Activated CD8-positive, alpha-beta memory T cell treated with anti-CD3 and anti-CD28 coated beads for 4 hours (primary cell): ENCODE measurements at places on chromosomes 12 and 14.

- no peak for DNase-seq
These were observed 40.7 kb downstream of the STK38L start for GRCh38 chr12:27284751-27285150.

DNA sequence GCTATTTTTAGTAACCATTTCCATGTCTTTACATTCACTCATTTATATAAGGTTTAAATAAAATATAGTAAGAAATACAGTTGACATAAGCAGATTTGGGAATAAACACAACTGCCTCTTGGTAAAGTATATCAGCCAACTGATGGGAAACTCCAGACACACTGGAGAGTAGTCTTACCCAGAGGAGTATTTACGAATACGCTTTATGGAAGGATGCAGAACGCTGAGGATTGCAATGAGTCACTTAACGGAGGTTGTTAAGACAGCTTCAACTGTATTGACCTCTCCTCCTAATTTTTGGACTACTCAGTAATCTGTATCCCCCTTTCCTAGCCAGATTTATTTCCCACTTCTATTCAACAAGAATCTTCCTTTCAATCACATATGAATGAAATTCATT is 6.0 kb downstream of the C2CD5 start:
- DNase-seq, result no peak

- DNase-seq, result no peak
These were observed 11.5 kb upstream of the KRT80 start for GRCh38 chr12:52203079-52203921.

DNA sequence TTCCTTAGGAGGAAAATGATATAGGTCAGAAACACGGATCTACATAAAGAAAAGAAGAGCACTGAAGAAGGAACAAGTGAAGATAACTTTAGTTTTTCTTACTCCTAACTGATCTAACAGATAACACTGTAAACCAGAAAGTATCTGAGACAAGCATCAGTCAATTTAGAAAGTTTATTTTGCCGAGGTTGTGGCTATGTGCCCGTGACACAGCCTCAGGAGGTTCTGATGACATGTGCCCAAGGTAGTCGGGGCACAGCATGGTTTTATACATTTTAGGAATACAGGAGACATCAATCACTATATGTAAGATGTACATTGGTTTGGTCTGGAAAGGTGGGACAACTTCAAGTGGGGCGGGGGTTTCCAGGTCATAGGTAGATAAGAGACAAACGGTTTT is 23.0 kb downstream of the SAMD15 start:
- DNase-seq, result no peak

DNA sequence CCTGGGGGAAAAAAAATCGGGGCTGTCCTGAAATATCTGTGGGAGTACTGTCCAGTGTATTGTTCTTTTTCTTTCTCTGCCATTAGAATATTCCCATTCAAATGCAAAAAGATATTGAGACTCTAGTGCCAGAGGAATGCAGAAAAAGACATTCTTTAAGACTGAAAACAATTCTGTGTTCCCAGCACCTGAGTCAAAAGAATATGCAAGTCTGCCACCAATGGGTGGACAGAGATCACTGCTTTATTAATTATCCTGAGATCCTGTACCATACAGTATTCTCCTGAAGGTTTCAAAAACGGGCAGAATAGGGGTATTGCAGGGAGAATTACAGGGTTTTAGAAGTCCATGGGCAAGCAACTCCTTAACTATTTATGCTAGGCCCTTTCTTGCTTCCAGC is 361.8 kb downstream of the C12orf50 start:
- DNase-seq, result no peak

- no peak for DNase-seq
These were observed 41.1 kb upstream of the CFAP54 start for GRCh38 chr12:96448300-96448699.

DNA sequence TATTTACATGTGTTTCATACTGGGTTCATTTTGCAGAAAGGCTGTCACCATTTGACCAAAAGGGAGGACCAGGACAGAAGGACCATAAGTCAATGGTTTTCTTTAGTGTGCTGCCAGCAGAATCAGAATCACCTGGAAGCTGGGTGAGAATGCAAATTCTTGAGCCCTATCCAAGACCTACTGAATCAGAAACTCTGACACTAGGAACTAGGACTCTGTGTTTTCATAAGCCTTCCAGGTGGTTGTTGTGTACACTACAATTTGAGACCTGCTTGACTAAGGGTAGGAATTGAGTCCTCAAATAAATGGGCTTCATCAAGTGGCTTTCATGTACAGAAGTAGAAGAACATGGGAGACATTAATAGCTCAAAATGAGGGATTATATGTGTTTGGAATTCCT is 32.2 kb downstream of the PDE6H start:
- no peak for DNase-seq

GRCh38 chr12:95266254-95266653 is 48.6 kb downstream of the VEZT start:
- DNase-seq, result no peak

DNA sequence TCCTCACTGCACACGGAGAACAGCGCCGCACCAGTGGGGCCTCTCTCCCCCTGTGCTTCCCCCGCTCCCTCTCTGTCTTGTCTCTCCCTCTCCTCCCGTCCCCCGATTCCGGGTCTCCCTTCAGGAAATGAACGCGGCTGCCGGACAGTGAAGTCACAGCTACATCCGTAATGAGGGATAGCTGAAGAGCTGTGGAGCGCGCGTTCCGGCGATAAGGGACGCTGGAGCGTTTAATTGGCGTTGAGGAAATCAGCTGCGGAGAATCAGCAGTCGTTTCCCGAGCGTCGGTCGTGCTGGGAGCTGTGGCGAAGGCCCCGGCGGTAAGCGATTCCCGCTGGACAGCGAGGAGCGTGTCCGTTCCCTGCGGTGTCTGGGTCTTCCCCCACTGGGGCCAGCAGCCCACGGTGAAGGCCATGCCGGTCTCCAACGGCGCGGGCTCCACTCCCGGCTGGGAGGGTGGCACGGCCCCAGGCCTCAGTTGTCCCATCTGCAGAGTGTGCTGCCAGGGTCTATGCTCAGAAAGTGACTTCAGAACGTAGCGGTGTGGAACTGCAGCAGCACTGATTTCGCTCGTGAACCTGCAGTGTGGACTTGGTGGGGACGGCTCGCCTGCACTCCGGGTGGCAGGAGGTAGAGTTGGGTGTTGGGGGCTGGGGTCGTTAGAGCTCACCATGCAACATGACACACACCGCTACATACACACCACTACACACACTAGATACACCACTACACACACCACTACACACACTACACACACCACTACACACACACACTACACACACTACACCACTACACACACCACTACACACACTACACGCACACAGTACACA is 10.9 kb downstream of the NOC4L start:
- DNase-seq, result no peak

DNA sequence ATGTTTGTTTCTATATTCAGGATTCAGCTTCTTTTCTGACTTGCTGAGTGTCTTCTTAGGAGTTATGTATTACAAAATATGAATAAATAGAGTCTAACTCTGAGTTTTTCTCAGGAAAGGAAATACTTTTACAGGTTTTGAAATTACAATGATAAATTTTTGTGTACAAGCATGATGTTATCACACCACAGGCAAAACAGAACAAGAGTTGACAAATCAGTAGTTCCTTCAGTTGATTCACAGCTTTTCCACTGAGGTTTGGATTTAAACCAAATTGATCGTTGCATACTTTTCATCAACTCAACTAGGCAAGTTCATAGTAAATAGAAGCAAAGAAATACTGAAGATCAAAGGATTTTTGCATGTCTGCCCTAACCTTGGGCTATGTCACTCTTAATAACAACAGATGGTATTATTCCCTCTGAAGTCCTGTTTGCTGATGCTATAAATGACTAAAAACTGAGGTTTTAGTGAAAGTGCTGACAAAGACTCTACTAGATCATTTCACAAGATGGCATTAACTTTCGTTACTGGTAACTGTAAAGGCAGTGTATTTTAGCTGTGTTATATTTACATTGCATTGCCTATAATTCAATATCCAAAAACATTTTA is 520.2 kb downstream of the FLRT2 start:
- no peak for DNase-seq

DNA sequence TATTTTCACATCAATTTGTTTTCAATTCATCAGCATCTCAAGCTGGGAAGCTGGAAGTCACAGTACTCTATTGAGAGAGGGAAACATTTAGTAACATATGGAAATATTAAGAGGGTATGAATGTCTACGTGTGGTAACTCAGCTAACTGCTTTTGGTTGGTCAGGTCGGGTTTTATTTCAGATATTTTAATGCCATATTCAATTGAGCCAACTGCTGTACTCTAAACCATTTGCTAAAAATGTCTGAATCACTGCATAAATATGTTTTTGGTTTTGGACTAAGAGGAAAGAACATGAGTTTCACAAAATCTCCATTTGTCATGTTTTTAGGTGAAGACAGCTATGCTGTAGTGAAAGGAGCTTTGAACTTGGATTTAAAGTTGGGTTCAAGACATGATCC is 18.9 kb upstream of the PPFIBP1 start:
- no peak for DNase-seq

DNA sequence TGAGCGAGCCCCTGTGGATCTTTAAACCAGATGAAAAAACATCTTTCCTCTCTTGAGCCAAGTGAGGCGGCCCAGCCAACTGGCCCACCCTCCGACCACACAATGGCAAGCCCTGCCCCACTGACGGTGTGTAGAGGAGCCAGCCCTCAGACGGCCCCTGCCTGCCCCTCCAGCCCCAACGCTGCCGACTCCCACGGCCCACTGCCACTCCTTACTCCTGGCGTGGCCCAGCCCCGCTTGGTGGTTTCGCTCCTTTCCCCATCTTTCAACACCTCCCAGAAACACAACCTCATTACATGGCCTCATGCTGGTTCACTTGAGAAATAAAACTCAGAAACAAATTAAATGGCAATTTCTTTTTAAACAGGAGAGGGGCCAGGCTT is 80.6 kb upstream of the DICER1 start:
- DNase-seq, result no peak

DNA sequence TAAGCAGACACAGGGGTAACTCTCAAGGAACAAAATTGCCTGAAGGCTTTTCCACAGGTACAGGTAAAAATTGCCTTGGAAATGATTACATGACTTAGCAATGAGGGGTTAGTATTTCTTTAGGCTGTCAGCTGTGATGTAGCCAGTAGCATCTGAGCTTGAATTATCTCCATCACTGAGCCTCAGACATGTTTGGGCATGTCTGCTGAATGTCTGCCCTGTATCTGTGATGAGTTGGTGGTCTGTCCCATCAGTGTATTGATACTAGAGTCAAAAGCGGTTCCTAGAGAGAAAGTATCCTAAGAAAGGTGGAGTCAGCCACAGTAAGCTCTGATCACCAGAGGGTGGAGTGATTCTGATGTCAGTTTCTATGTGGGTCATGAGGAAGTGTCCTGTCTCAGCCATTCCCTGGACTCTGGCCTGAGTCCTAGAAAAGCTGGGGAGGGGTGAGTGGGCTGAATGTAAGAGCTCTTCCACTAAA is 16.3 kb downstream of the AKAP6 start:
- DNase-seq, result no peak

DNA sequence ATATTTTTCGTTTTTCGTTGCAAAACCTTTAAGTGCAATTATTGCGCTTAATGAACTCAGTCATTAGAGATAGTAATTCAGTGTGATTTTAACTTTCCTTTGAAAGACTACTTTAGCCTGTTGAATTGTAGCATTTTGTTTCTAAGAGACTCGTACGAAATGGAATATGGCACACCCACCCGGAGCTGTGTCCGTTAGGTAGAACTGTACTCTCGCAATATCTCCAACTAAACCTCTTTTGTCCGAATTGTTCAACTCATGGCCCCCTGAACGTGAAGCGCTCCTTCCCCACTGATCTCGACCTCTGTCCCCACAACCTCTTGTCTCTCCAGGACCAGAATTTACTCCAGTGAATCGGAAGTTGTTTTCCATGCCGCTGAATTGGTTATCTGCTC is 800 bp downstream of the PCNX4 start:
- DNase-seq, result no peak

GRCh38 chr14:102415671-102416070 is 52.9 kb downstream of the TECPR2 start:
- DNase-seq, result no peak

DNA sequence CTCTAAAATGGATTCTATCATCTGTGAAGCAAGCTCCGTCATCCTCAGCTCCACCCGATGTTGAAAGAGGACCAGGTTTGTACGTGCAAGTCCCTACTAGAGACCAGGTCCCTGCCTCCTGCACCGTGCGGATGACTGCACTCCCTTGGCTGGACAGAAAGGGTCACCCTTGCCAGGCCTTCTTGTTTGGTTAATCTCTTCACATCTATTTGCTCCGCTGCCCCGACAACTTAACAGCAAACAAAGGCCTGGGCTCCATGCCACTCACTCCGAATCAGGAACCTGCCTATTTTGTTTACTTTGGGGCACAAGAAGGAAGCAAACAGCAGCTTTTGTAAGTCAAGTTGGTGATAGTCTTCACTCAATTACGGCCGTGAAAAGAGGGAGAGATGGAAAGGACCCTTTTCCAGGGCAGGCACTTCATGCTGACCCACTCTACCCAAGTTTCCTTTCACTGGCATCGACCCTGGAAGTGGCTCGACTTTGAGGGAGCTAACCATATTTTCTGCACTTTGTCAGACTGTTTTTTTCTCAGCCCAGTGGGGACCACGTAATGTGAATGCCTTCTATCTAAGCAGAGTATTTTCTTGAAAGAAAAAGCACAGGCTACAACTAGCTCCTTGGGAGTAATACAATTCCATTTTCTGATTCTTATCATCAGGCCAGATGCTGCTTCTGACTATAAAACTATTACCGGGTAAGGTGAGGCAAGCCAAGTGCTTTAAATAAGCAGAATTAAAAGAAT is 202.6 kb downstream of the FOXN3 start:
- no peak for DNase-seq

GRCh38 chr14:97198813-97199212 is 401.6 kb downstream of the VRK1 start:
- no peak for DNase-seq

DNA sequence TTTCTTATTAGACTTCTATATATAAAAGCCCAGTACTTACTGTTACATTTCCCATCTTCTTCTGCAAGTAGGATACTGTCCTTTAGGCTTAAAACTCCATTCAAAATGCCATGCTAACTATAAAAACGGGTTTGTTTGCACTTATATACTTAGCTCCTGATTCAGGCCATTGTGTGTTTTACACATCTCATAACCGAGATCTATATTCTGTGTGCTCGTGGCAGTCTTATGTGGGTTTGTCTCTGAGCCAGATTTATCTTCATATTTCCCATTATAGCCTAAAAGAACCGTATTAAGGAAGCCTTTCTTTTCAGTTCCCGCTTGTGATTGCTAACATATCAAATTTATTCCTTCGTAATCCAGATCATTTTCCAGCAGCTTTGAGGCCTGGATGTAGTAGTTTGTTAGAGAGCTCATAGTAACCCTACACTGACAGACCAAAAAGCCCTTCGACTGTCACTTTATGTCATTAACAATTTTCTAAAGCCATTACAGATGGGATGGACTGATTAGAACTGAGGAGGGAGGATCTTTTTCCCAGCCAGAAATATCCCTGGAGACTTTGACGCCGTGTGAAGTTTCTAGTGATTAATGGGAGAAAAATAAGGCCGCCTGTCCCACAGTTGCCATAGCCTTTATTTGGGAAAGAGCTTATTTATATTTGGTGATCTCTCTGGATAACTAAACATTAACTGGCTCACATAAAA is 508.5 kb downstream of the FOXG1 start:
- no peak for DNase-seq
